ENCODE measurements at places on chromosomes 3 and 15. TPM values are rescaled to one million over a fixed set of nuclear protein-coding genes. Genes with fewer than 3 reads are reported as not detected.

DNA sequence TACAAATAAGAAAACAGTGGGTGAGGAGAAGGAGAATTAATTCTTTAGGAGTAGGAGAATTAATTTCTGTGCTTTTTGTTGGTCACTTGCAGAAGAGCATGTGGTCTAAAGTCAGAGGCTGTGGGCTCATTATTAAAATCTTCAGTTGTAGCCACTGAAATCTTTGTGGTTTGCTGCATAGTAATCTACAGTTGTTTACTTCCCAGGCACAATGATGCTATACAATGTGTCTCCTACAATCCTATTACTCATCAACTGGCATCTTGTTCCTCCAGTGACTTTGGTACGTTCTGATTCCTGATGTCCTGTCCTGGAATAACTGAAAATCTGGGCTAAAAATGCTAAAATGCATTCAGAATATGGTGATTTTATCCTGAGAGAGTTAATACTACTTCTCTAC, 21.0 kb downstream of the IFT122 start:
- no peak for DNase-seq

DNA sequence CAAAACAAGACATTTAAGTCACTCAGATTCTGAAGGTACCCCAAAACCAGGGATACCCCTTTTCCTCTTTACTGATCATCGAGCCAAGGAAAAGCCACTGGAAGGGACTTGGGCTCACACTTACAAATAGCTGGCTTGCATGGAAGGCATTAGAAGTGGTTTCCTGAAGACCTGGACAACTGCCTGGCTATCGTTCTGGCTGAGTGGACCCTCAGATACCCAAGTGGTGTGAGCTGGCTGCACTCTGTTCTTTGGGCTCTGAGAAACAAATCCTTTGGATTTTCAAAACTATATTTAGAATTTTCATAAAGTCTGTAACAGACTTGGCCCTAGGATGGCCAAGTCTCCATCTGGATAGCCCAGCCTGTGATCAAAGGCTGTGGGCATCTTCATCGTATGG, 110.1 kb upstream of the CTDSPL start:
- DNase-seq = no peak

- DNase-seq = no peak
Observed at GRCh38 chr3:11535243-11535960, 108.3 kb downstream of the VGLL4 start.

- DNase-seq = no peak
Observed at GRCh38 chr3:148373961-148374360, 323.7 kb upstream of the AGTR1 start.

DNA sequence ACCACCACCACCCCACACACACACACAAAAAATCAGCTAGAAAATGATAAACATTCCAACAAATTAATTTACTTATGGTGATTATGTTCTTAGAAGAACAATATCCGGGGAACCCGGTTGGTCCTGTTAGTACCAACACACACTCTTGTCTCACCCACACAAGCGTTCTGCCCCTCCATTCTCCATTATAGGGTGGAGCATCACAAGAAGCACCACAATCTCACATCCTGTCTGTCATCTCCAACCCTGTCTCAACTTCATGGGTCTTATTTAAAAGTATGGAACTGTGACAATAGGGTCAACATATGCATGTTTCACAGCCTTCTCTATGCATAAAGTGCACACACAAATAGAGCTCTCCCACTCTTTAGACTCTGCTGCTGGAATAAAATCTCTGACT, 5.6 kb downstream of the GSK3B start:
- no peak for DNase-seq

DNA sequence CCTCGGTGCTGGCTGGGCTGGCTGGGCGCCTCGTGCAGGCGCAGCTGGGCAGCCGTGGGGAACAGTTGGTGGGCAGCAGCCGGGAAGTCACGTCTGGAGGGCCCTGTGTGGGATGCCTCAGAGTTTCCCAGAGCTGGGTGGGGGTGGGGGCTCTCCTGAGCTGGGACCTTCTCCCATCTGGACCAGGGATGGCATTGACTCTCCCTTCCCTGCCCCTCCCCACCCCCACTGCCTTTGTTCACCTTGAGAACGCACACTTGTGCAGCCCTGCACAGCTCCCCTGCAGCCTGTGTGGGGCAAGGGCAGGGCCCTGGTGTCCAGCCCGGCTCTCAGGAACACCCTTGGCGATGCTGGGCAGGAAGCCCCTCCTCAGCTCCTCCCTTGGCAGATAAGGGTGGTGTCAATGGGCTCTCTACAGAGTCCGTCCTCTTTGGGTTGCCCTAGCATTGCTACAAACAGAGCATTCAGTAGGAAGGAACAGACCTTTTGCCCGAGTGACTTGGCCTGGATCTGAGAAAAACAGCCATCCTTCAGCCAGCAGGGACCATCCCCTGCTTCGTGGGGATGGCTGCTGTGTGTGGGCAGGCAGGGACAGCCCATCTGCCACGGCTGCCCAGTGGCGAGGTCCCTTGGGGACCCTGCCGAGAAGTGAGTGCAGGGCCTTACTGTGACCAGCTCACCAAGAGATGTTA, 25.5 kb upstream of the KLF13 start:
- DNase-seq = no peak

The MYL3 gene
- total RNA-seq = not detected

The RLBP1 gene
- not detected for total RNA-seq

DNA sequence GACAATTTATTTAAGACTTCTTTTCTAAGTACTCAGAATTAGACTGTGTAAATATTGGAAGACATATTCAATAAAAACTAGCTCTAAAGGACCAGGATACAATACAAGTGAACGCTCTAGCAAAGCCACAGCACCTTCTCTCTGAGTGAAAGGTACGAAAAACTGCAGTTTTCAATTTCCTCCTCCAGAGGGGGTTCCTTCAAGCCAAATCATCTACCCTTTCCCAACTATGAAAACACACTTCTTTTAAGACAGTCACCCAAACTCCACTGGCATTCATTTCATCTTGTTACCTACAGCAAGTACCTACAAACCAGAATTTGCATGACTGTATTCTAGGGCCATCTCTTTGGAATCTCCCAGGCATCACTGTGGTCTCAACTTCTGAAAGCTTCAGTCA, 165.8 kb downstream of the ERC2 start:
- DNase-seq = no peak

GRCh38 chr3:44284949-44285348, 43.3 kb downstream of the TOPAZ1 start:
- no peak for DNase-seq

DNA sequence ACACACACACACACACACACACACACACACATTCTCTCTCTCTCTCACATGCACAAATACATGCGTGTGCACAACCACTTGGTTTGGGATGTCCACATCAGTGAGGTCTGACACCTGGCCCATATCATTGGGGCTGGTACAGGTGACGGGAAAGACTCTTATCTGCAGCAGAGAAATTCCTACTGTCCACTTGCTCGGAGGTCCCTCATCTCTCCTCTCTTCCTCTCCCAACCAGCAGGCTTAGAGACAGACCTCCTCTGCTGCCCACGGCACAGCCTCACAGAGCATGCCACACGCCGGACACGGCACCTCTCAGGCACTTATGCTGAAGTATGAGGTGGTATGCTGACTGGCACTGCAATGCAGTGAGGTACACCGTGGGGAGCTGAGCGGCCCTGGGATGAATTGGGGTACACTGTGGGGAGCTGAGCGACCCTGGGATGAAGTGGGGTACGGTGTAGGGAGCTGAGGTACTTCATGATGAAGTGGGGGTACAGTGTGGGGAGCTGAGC, 41.7 kb downstream of the MAGEF1 start:
- DNase-seq = no peak

- no peak for DNase-seq
Observed at GRCh38 chr15:38202361-38202760, 50.3 kb upstream of the SPRED1 start.

The SLC22A14 gene
- total RNA-seq = not detected

GRCh38 chr3:100635273-100635701, 25.9 kb downstream of the ADGRG7 start:
- no peak for DNase-seq

GRCh38 chr3:106255870-106256248, 387.0 kb upstream of the CBLB start:
- no peak for DNase-seq

GRCh38 chr3:49793486-49794085, 6.1 kb downstream of the CDHR4 start:
- no peak for DNase-seq

- DNase-seq = peak; percentile 48
Observed at GRCh38 chr3:112134335-112135124, 1.5 kb upstream of the GCSAM start.

DNA sequence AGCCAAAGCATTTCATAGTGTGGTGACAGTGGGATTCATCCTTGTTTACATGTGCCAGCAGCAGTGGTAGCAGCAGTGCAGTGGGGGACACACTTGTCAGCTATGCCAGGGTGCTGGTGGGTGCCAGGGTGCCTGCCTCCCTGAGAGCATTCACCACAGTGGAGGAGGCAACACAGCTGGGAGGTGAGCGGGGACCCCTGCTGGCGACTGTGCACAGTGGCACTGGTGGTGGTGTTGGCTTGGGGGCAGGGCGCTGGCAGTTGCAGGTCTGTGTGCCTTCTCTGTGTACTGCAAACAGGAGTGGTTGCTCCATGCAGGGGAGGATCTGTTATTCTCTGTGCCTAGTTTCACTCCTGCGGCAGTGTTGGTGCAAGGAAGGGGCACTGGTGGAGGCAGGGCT, 41.2 kb downstream of the CEP63 start:
- DNase-seq = no peak

- DNase-seq = peak; percentile 9
Observed at GRCh38 chr3:66938338-66938963, 59.7 kb upstream of the KBTBD8 start.

- DNase-seq = no peak
Observed at GRCh38 chr15:80496096-80496495, 91.9 kb downstream of the ARNT2 start.

GRCh38 chr15:76776480-76776879, 128.7 kb downstream of the SCAPER start:
- no peak for DNase-seq

- no peak for DNase-seq
Observed at GRCh38 chr3:47342151-47342550, 38.7 kb upstream of the PTPN23 start.

- no peak for DNase-seq
Observed at GRCh38 chr15:39598958-39599845, 18.3 kb downstream of the THBS1 start.

The SPINK8 gene
- not detected for total RNA-seq

GRCh38 chr3:167671878-167672427, 18.2 kb upstream of the WDR49 start:
- no peak for DNase-seq

The LEKR1 gene
- 0.64 TPM for total RNA-seq

DNA sequence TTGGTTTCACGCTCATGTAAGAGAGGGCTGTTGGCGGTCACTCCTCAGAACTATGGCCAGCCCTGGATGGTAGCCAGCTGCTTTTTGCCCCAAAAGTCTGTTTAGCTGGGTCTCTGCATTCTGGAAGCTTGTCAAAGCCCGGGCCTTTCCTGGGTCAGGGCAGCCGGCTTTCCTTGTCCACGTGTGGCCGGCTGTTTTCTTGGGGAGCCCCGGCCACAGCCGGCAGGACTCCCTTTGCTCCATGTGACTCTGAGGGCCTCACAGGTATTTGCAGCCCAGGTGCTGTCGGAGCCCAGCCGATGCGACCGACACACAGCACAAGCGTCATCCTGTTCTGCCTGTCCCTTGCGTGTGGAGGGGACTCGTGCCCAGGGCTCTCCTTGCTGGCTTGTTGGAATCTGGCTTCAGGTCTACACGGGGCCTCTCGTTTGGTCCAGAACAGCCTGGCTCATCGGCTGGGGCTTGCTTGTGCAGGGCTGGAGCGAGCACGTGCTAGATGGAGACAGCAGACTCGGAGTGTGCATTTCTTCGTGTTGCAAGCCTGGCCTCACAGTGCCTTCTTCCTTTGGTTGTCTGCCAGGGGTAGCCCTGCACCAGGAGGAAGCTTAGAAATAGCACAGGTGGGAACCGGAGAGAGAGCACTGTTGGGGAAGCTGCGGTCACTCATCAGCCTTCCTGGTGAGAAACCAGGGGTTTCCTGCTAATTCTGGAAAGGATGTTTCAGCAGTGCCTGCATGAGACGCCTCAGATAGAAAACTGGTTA, 51.5 kb downstream of the PGPEP1L start:
- no peak for DNase-seq

The CSPG4 gene
- not detected for total RNA-seq

The NR2E3 gene
- not detected for total RNA-seq

The AP3B2 gene
- 0.61 TPM for total RNA-seq

- no peak for DNase-seq
Observed at GRCh38 chr3:139811331-139811730, 123.7 kb upstream of the CLSTN2 start.

The NUP210 gene
- 143 TPM for total RNA-seq

- DNase-seq = no peak
Observed at GRCh38 chr3:71562938-71563337, 20.6 kb downstream of the FOXP1 start.

The NANOGP8 gene
- not detected for total RNA-seq

The KNG1 gene
- not detected for total RNA-seq

The WDR72 gene
- total RNA-seq = not detected

DNA sequence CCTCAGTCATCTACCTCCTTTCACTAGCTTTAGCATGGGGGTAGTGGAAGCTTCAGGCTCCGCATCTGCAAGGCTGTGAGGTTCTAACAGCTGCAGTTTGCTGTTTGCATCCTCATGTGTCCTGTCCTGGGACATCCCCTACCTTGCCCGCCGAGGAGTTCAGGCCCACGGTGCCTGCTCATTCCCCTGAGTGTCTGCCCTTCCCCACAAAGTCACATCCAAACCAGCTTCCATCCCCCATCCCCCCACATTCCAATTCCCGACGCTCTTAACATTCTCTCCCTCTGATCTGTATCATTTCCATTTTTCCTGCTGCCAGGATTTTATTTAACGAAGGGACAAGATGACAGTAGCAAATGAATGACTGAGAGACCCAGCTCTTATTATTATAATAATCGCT, 43.8 kb downstream of the HRH1 start:
- no peak for DNase-seq

GRCh38 chr15:71313806-71314205, 198.5 kb downstream of the THSD4 start:
- no peak for DNase-seq

The PLS1 gene
- total RNA-seq = 4.1 TPM

DNA sequence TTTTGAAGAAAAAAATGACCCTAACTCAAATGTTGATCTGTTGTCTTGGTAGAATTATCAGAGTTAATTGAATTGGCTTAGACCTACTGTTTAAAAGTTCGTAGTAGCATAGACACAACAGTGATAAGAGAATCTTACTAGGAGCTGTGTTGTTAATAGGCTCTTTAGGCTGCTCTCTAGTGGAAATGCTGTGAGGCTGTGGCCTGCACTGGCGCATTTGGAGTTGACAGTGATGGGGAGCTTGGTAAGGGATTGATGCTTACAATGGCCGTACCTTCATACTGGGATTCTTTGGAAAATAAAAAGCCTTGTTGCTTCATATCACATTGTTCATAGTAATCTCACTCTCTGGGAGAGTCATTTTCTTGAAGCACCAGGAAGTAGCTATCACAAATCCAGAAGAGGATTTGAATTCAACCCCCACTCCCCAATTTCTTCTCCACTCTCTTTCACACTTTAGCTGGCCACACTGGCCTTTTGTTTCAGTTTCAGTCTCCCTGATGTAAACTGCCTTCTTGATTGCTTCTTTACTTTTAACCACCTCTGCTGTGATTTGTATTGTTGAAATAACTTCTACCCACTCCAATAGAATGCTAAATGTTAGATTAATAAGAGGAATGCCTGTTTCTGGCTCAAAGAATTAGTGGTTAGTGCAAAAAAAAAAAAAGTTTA, 56.6 kb downstream of the CEP63 start:
- DNase-seq = no peak

GRCh38 chr3:144148356-144148755, 176.7 kb downstream of the DIPK2A start:
- DNase-seq = no peak

All from CD8-positive, alpha-beta memory T cell (primary cell).